GF-D8 (cell line): ENCODE measurements at places on chromosomes 2 and 18.
A peak's percentile ranks its signal among the peaks of the same experiment; 100 is the strongest.

GRCh38 chr2:151878655-151879563 lies 50.7 kb upstream of the ARL5A start:
- DNase-seq: peak; percentile 11

DNA sequence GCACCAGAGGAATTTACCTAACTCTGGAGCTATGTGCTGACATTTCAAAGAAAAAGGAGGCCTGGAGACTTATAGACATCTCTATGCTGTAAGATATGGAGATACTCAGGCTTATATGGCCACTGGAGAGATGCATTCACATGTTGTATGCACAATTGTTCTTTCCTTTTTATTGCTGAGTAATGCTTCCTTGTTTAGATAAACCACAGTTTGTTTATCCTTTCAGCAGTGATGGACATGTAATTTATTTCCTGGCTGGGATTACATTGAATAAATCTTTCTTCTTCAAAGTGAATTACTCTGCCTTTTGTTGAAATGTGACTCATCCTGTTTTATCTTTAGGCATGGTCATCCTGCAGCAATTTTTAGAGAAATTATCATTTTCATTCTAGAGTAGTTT lies 716.7 kb upstream of the GCFC2 start:
- DNase-seq: no peak

GRCh38 chr2:55811048-55811447 lies 112.5 kb downstream of the EFEMP1 start:
- no peak for DNase-seq

DNA sequence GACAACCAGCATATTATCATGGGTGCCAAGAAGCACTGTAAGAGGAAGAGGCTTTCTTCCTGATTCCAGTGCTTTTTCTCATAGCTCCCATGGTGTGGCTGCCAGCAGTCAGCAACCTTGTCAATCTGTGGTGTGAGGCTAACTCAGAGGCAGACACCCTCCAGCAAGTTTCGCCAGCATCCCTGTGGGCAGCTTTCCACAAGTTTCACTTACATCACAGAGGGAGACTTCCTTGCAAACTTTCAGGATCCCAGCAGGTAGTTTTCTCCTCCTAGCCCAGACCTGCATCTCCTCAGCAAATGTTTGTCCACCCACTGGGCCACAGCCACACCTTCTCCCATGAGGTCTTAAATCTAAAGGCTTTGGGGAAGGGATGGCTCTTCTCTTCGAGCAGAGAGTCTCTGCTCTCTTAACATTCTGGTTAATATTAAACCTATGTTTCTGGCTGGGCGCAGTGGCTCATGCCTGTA lies 9.1 kb downstream of the DNAH7 start:
- DNase-seq: no peak

DNA sequence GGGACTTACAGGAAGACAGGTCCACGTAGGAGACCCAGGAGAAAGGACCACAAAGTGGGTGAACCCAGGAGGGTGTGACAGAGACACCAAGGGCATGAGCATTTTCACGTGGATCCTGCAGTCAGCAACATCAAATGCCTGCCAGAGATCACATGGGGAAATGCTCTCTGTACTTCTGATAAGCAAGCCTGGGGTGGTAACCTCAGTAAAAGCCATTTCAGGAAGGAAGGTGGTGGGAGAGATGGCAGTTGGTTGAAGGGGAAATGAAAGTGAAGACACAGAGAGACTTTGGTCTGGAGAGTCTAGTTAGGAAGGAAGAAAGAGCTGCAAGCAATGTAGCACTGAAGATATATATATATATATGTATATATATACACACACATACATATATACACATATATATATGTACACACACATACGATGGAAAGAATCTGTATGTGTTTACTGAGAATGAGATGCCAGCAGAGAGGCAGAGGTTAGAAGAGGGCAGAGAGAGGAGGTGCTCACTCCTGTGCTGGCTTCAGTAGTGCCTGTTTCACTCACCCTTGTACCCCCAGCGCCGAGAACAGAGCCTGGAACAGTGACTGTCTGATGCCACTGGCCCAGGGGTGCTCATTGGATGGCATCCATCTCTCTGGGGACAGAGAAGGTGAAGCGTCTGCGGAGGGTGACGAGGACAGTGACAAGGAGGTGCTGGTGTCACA lies 314.9 kb downstream of the AFF3 start:
- no peak for DNase-seq

- DNase-seq: no peak
Observed at GRCh38 chr2:113072584-113072983, 4.8 kb downstream of the IL1F10 start.

- DNase-seq: no peak
Observed at GRCh38 chr18:46424898-46425297, 232.1 kb downstream of the LOXHD1 start.
